HAP-1 (cell line): ENCODE measurements at places on chromosomes 12 and 14.

DNA sequence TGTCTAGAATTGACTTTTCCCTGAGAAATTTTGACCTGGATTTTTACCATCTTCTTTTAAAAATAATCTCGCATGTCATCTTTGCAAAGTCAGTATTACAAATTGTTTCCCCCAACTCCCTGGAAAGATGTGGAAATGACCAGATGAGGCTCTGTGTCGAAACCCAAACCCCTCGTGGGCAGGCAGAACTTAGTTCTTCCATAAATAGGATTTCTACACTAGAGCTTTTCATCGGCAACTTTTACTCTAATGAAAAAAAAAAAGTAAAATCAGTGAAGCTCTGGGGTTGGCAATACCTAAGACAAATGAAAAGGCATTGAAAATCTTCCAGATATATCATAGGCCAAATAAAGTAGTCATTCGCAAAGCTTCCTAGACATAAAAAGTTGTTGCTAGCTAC, 17.0 kb downstream of the SSPN start:
- no peak for DNase-seq

GRCh38 chr12:7472060-7472459, 28.1 kb upstream of the CD163L1 start:
- no peak for DNase-seq

GRCh38 chr12:123936956-123937706, 35.5 kb downstream of the CCDC92 start:
- DNase-seq: no peak

- peak; percentile 17 for DNase-seq
Observed at GRCh38 chr12:54680374-54680773, 32.2 kb upstream of the DCD start.

- no peak for DNase-seq
Observed at GRCh38 chr14:102824832-102825231, 47.6 kb downstream of the TRAF3 start.

DNA sequence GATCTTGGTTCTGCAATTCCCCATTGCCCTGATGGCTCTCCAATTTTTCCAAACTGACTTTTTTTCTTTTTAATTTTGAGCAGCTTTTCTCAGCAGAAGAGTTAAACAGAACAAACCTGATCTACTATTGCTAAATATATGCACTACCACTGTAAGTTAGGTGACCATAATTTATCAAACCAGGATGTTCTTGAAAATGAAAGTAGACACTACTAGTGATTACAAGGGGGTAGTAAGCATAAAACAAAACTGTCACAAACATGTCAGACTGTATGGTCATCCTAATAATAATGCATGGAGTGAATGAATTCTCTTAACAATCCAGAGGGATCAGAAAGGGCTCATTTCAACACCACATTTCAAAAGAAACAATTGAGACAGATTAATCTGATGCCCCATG, 183.0 kb upstream of the FOXN3 start:
- DNase-seq: no peak
